Fibroblast of skin of scalp (primary cell): ENCODE measurements at places on chromosomes 2 and 18.
A peak's percentile ranks its signal among the peaks of the same experiment; 100 is the strongest.

- no peak for DNase-seq
Observed at GRCh38 chr18:61822879-61823278, 69.9 kb downstream of the RNF152 start.

- DNase-seq, result no peak
Observed at GRCh38 chr2:172951554-172951953, 124.1 kb upstream of the MAP3K20 start.

DNA sequence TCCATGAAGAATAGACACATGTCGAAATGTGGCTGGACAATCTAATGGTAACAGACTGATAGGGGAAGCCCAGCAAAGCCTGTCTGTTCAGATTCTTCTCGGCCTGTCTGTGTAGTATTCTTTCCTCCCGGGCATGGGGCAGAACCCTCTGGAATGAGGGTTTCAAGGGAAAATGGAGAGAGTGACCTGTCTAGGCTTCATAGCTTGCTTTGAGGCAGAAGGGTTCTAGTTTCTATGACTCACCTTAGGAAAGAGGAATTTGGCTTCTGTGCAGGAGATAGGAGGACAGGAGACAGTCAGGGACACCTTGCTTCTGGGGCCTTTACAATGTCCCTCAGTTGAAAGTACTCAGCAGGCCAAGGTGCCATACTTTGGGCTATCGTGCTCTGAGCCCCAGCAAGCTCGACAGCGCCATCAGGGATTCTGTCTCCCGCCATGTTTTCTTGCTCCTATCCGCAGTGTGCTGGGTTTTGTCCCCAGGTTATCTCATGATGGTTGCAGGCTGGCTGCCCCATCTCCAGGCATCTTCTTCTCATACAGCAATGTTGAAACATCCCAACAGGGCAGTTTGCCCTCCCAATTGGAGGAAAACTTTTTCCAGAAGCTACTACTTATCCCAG lies 74.7 kb upstream of the TLK1 start:
- no peak for DNase-seq

DNA sequence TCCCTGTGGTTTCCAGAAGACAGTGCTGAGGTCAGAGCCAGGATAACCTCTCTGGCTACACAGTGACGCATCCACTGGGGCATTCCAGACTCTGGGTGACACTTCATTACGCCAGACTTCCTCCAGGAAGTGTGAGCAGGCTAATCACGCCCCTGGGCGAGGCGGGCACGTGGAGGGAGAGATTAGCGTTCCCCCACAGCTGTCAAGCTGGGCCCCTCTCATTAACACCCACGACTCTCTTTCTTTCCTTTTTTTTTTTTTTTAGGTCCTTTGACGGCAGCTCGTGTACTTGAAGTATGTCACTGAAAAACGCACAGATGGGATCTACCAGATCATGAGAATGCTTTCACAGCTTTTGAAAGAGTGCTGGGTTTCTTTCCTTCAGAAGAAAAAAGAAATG lies 274.6 kb downstream of the AFF3 start:
- peak; percentile 68 for DNase-seq

DNA sequence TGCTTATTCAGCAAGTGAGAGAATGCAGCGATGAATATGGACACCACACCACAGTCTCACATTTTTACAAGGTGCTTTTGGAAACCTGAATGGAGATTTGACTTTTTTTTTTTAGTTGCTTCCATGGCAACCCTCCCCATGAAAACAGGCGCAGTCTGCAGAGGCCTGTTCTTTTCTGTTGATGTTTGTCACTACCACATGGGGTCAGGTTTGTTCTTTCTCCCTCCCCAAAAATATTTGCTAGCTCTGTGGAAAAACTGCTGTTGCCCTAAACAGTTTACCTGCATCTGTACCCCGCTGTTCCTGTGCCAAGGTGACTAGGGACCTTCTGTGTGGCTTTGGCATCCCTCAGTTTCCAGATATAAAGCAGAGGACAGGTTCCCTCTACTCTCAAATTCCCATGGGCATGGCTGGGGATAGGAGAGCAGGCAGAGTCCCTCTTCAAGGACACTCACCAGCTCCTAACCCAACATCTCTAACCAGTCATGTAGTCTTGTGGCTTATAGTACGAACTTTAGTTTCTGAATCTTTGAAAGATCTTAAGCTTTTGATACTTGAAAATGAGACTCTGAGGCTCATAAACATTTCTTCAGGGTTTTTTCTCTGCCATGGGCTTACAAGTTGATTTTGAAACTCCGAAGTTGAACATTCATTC lies 14.7 kb upstream of the MAPRE2 start:
- no peak for DNase-seq

GRCh38 chr18:11989966-11990380 lies 8.7 kb downstream of the IMPA2 start:
- no peak for DNase-seq

DNA sequence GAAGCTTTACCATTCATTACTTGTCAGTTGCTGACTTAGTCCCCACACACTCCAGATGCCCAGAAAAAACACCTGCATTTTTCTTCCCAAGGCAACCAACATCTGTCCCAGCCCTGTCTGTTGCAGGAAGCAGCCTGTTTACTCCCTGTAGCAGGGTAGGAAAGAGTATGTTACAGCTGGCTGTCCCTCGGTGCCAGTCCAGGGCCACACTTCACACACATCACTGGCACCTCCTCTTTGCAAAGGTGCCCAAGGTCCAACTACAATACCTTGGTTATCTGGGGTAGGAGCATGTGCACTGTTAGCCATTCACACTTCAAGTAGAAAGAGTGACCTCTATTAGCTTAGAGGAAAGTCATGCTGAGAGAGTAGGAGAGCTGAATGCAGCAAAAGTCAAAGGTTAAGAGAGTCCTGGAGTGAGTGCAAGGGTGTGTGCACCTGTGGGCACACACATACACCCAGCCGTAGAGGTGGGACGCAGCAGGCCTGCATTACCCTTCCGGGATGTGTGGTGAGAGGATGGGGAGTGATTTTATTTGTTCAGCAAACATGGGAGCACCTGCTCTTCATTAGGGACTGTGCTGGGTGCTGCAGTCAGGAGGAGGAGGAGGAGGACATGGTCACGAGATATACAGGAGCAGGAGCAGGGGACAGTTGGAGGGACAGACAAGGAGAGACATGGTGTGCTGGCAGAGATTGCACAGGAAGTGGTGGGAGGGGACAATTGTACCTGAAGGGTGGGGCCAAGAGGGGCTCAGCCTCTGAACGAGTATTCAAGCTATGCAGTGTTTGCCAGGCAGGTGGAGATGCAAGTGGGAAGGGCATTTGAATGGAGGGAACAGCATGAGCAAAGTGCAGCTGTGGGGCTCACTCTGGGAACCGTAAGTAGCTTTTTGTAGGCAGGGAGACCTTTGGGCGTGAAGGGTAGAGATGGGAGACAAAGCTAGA lies 69.8 kb downstream of the TSN start:
- DNase-seq, result no peak

DNA sequence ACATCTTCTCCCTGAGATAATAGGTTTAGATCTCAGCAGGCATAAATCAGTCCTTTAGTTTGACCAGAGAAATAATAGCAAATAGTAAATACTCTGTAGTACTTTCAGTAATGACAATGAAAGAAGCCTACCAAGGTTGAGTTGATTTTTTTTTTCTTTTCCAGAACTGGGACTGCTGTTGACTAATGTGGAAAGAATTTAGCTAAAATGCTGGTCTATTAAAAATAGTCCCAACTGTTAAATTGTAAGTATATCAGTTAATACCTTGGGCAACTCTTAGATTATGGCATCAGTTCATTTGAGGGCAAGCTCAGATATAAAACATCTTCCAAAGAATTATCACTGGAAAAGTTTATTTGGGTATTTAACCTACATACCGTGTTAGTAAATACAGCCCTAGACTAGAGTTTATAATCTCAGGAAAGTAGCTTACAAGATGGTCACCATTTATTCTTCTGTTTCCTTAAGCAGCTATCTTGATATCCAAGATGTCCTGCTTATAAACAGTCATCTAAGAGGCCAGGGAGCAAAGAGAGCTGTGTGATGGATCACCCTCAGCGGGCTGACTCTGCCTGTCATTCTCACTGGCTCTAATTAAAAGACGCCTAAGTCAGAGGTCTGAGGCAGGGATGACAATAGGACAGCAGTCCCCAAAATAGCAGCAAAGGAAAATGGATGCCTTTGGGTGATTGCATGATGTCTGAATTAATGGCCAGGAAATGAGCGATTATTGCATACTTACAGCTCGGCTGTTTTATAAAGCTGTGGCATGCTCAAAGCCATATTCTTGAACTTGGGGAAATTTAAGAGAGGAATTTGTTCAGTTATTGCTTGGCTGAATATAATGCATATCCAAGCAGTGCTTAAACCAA lies 121.3 kb downstream of the MTX2 start:
- DNase-seq, result peak; percentile 47

DNA sequence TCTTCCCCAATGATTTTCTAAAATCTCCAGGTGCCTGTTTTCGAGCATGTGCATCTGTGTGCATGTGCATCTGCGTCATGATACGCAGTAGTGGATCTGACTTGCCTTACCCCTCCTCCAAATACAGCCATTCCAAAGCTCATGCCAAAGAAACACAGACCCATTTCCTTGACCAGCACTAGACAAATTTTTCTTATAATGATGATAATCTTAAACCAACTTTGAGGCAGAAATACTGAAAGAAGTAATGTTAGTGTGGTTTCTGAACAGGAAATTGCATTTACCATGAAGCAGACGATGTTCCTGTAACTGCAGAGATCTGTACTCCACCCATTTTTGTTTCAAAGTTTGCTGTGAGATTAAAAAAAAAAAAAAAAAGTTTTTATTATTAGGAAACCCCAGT lies 25.6 kb downstream of the CYTIP start:
- no peak for DNase-seq

- peak; percentile 36 for DNase-seq
Observed at GRCh38 chr2:196590286-196590685, 49.2 kb upstream of the CCDC150 start.

DNA sequence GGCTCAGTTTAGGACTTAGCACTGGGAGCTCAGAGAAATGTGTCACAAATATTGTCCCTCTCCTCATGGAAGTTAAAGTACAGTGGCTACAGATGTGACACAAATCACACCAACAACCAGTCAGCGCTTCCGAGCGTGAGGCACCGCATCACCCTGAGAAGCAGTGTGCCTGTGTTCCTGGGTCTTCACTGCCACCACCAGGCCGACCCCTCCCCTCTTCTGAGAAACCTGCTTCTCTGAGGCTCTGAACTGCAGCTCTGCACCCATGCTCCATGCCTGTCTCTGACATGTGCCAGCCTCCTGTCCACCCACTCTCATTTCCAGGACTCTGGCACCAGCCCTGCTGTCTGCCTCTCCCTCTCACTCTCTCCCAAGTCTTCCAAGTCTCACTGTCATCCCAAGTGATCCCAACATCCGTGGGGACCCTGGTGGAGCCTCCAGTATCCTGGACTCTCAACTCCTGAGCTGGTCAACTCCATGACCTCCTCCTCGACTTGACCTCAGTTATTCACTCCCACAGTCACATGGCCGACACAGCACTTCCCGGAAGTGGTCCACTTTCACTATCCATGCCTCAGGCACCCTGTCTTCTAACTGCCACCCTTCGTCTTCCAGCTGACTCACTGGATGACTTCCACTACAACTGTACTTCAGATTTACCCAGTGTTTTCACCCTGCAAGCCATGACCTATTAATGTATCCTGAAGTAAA lies 73.5 kb downstream of the FBXO15 start:
- no peak for DNase-seq

GRCh38 chr2:100822587-100823248 lies 2.8 kb downstream of the NPAS2 start:
- peak; percentile 61 for DNase-seq

- no peak for DNase-seq
Observed at GRCh38 chr2:168277276-168277675, 29.9 kb upstream of the STK39 start.

GRCh38 chr2:28406276-28407096 lies 13.8 kb downstream of the FOSL2 start:
- no peak for DNase-seq

DNA sequence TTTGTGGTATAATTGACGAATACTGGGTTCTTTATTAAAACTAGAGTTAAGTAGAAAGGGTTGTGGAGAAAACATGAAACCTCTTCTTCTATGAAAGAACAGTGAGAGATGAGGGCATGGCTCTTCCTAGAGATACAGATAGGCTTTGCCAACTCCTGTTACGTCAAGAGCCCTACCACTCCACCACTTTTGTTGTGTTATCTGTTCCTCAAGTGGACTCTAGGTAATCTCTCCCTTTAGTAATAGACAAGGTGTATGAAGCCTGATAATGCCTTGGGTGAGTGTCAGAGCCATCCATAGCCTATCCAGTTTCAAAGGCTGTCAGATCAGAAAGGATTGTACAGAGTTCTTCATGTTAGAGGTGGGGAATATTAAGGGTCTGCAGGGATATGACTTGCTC lies 176.4 kb downstream of the SETBP1 start:
- no peak for DNase-seq

GRCh38 chr2:145759228-145759915 lies 1239.5 kb upstream of the ZEB2 start:
- peak; percentile 23 for DNase-seq

DNA sequence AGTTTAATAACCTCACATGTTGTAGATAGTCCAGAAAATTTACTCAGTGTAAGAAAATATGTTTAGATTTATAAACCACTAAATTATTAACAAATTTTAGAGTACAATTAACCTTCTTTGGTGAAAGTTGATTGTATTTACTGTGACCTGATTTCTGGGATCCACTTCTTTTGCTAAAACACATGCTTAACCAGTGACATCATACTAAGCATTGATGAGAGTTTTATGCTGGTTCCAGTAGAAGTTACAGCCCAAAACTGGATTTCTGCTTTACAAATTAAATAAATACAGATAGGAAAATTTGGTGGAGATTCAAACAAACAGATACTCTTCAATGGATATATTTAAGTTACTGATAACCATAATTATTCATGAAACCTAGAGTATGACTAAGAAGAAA lies 40.9 kb downstream of the RBBP8 start:
- DNase-seq, result no peak

- no peak for DNase-seq
Observed at GRCh38 chr18:3058328-3059191, 45.6 kb upstream of the LPIN2 start.

GRCh38 chr2:241137276-241138190 lies 11.7 kb downstream of the PASK start:
- no peak for DNase-seq

- no peak for DNase-seq
Observed at GRCh38 chr2:120940319-120940696, 204.6 kb downstream of the GLI2 start.

GRCh38 chr18:69031571-69031970 lies 233.7 kb downstream of the CCDC102B start:
- DNase-seq, result no peak

DNA sequence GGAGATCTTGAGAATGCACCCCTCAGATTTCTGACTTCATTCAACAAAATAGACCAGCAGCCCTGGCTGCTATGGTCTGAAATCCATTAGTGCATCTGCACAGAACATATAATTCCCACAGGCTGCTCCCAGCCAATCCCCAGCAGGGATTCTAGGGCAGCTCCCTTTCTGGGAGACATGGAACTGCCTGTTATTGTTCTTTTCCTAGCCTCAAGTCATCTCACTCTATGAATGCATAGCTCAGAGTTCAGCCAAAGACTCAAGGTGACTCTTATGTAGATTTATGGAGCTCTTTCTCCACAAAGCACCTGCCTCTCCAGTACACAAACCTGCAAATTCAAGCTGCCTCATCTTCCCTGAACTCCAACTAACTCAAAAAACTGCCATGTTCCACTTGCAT lies 241.9 kb downstream of the WDPCP start:
- no peak for DNase-seq

GRCh38 chr2:221973502-221973901 lies 325.3 kb downstream of the PAX3 start:
- DNase-seq, result no peak
